Left renal cortex interstitium (tissue), 4 donors: ENCODE measurements at places on chromosomes 4 and X. TPM values are rescaled to one million over a fixed set of nuclear protein-coding genes. Genes with fewer than 3 reads are reported as not detected.

- DNase-seq, result no peak
Observed at GRCh38 chr4:102730968-102731533, 29.7 kb downstream of the MANBA start.

- DNase-seq, result no peak
Observed at GRCh38 chr4:118740869-118741268, 55.7 kb downstream of the METTL14 start.

GRCh38 chr4:107318078-107318477 is 282.0 kb upstream of the DKK2 start:
- DNase-seq, result no peak

GRCh38 chr4:42574870-42575430 is 82.0 kb downstream of the ATP8A1 start:
- DNase-seq, result no peak

SLC25A53 gene
- polyA plus RNA-seq, result 6.1 TPM
